ENCODE measurements at places on chromosomes 5 and 9.

- no peak for DNase-seq
These were observed 53.6 kb downstream of the ERGIC1 start for GRCh38 chr5:172887692-172888091.

- no peak for DNase-seq
These were observed 68.2 kb downstream of the LRSAM1 start for GRCh38 chr9:127519301-127520166.

DNA sequence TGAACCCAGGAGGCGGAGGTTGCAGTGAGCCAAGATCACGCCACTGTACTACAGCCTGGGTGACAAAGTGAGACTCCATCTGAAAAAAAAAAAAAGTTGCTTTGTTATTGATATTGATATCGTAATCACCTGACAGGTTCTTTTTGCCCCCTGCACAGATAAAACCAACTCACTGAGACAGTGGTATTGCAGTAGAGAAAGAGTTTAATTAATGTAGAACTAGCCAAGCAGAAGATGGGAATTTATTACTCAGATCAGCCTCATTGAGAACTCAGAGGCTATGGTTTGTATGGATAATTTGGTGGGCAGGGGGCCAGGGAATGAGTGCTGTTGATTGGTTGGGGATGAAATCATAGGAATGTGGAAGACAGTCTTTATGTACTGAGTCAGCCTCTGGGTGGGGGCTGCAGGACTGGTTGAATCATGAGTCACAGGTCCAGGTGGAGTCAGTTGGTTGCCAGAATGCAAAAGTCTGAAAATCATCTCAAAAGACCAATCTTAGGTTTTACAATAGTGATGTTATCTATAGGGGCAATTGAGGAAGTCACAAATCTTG lies 35.8 kb upstream of the MEGF10 start:
- DNase-seq: no peak

GRCh38 chr5:174293481-174293880 lies 248.0 kb downstream of the NSG2 start:
- DNase-seq: no peak

GRCh38 chr5:5387777-5388176 lies 34.7 kb upstream of the ICE1 start:
- DNase-seq: no peak

DNA sequence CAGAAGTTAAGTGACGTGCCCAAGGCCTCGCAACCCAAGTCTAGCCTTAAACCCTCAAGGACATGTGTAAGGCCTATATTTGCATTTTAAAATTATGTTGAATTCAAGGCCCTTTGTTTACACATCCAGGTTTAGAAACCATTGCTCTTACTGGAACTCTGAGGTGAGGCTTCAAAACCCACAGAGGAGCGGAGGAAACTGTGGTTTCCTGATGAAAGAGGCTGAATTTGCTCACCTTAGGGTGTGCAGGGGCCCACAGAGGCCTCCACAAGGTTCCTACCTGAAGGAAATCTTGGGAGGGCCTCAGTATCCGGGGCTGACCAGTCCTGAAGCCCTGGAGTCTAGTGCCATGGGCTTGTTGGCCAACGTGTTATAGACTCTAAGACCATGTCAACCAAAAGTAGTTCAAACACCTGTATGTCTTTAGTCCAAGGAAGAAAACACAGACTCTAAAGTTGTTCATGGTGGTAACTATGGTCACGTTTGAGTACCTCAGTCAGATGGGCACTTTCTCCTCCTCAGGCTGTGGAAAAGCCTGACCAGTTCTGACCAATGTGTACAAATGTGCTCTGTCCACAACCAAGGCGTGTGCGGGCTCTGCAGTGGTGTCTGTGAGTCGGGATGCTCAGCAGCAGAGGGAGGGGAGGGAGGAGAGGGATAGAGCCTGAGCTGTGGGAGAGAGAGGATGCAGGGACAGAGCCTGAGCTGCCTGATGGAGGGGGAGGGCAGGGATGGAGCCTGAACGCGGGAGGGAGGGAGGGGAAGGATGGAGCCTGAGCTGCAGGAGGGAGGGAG lies 124.6 kb upstream of the ERCC6L2 start:
- no peak for DNase-seq

DNA sequence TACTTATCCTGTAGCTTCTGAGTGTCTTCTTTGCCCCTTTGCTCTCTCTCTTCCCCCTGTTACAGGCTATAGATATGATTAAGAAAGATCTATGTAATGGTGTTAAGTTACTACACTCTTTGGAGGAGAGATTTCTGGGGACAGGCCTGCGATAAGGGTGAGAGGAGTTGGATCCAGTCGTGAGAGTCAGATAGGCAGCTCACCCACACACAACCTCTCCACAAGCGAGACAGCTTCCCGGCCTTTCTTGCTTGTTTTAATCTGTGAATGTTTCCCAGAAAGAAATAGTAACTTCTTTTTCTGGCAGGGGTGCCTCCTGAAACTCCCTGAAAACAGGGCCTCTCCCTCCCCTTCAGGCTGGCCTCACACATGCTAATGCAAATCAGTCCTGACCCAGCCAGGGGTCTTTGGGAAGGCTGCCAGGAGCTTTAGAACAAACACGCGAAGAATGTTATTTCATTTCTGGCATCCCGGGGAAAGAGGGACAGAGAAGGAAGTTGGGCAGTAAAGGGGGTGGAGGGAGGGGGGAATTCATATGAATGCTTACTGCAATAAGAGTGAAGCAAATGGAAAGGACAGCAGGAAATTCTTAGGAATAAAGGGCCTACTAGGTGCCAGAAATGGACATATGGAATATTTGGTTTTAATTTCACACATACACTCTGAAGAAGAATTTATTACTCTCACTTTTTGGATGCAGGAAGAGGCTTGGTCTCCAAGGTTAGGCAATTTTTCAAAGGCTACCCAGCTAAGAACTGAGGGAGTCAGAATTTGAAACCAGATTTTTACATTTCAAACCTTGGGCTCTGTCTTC lies 215.8 kb upstream of the TRIM32 start:
- DNase-seq: no peak

DNA sequence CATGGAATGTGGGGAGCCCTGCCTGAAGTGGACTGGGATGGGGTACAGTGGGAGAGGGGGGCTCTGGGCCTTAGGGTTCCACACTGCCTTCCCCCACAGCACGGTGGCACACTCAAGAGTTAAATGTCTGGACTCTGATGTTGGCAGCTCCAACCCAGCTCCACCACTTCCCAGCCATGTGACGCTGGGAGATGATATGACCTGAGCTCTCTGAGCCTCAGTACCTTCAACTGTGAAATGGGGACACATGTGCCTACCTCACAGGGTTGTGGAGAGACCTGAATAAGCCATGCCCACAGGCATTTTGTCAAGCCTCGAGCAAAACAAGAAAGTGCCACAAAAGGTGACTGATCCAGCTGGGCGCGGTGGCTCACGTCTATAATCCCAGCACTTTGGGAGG lies 3.4 kb upstream of the PDGFRB start:
- no peak for DNase-seq

DNA sequence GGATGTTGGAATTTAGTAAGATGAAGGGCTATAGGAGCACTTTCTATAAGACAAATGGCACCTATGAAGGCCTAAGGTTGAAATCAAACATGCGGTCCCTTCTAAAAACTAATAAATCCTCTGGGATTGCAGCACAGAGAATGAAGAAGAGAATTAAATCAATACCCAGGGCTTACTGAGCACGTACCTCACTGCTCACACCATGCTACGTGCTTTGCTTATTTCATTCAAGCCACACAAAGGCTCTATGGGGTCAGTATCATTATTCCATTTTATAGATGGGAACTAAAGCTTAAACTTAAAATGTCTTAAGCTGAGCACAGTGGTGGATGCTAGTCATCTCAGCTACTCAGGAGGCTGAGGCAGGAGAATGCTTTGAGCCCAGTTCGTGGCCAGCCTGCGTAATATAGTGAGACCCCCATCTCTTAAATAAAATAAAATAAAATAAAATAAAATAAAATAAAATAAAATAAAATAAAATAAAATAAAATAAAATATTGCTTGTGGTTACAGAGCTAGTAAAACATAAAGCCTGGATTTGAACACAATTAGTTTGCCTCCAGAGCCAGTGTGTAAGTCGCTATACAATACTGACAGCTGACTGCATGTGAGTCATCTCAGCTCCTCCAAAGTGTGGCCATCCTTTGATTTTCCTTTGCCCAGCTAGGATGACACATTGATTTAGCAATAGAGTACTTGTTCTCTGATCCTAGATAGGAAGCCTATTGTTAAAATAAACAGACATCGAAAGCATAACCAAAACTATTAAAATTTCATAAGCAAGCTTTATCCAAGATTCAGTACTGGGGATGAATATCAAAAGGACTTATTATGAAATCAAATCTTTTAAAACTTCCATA lies 20.9 kb upstream of the DPYSL3 start:
- no peak for DNase-seq

DNA sequence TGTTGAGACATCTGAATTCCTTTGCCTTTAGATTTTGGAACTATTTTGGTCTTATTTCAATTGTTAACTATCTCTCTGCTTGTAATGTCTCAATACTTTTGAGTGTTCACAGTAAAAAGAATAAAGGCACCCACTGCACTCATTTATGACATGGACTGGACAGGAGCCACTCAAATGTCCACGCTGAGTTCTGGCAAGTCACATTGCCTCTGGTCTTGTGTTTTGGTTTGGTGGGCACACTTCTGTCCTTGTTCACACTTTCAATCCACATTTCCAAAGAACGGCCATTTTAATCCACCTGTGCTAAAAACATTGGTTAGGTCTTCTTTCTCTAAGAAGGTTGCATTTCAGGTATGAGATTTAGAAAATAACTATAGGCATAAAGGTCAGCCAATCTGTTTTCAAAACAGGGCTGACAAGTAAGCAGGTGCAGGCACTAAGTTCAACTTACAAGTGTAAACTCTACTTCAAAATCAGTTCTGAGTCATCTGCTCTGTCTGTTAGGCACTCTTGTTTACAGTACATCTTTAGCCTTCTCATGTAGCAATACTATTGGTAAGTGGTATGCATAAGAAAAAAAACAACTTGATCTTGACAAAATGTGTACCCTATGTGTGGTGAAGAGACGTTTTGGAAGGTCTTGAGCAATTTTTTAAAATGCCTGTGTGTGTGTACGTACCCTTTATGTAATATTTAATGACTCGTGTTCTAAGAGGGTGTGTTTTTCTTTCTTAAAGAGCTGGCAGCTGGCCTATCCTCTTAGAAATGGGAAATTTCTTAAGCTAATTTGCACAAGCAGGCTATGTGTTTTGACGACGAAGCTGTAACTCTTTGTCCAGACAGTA lies 31.5 kb upstream of the ZFAND5 start:
- no peak for DNase-seq

- no peak for DNase-seq
These were observed 67.4 kb downstream of the RGS3 start for GRCh38 chr9:113530942-113531341.

- no peak for DNase-seq
These were observed 9.6 kb downstream of the STK10 start for GRCh38 chr5:172178301-172178987.

DNA sequence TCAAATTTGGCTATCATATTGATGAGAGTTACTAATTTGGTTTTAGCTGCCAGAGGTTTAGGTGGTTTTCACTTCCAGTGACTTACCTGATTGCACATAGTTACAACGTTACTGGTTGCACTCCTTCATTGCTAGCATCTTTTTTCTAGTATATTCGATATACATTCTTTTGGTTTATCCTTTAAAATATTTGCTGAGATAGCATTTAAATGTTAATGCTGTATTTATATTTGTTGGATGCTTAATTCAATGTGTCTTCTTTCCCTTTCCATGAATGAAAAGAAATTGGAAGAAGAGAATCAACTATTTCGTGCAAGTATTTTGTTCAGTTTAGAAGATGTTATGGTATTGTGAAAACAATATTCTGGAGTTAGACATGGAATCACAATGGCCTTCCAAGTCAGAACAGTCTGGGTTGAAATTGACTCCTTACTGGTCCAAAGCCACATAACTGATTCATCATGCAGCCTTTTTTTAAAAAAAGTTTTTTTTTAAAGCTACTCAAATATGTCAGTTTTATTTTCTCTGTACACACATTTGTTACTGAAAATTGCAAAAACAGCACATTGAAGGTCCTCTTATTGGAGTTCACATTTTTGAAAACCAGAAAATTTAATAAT lies 2.2 kb downstream of the SPIN1 start:
- DNase-seq: no peak

- DNase-seq: no peak
These were observed 1.3 kb downstream of the DNAI1 start for GRCh38 chr9:34459941-34460340.

DNA sequence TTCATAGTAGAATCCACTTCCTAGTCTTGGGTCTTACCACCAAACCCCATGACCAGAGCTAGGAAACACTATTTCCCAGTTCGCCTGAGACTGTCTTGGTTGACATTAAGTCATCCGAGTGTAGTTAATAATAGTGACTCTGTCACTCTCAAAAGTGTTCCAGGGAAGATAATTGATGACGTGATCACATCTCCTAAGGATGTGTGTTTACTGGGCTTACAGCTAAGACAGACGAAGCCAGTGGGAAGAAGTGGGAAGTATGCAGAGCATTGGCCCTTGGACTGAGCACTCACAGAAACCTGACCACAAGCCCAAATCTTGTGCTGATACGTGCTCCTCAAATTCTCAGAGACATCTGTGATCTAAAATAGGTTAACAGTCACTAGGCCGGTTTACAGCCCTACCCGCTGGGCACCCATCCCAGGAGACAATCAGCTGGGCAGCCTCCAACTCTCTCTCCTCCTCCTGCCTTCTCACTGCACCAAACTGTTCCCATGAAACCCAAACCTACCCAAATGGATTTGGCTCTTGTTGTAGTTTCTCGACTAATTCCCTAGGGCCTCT lies 316.6 kb downstream of the TLE1 start:
- DNase-seq: no peak

DNA sequence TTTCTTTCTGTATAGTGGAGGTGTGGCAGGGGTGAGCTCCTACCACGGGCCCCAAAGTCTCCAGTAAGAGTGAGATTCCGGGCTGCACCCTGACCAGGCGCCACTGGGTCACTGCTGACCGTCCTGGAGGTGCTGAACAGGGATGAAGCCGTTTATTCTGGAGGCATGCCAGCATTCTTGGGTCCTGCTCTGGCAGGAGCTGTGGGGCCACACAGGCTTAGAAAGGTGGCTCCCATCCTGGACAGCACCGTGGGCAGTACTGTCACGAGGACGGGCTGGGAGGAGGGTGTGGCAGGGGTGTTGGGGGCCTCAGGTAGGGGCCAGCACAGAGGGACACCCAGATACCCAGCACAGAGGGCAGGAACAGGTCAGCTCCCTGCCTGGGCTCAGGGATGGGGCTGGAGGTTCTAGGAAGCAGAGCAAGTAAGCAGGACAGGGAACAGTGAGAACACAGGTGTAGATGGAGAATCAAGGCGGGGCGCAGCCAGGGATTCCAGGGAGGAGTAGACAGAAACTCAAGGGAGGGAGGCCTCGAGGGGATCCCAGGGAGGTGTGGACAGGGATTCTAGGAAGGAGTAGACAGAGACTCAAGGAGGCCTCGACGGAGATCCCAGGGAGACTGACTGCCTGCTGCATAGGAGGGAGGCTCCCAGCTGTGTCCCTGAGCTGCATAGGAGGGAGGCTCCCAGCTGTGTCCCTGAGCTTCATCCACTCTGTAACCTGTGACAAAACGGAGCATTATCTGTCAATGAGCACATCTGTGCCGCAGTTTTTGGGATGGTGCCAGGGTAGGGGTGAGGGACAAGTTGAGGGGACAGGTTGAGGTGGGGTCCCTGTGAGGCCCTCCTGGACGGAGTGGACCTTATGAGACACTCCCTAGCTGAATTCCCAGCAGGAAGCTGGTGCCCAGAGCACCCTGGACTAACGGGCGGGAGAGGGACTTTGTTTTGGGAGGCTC lies 1.1 kb upstream of the PLEKHG4B start:
- no peak for DNase-seq

GRCh38 chr5:123012321-123012720 lies 24.2 kb downstream of the PPIC start:
- no peak for DNase-seq

GRCh38 chr5:34891981-34892380 lies 23.3 kb downstream of the RAD1 start:
- DNase-seq: no peak
